ENCODE measurements at places on chromosomes 4 and X.

GRCh38 chrX:118153270-118153669 lies 36.7 kb upstream of the KLHL13 start:
- no peak for DNase-seq

GRCh38 chrX:41474726-41475100 lies 27.6 kb downstream of the NYX start:
- DNase-seq = no peak

GRCh38 chr4:8637456-8637984 lies 45.0 kb downstream of the CPZ start:
- no peak for DNase-seq

DNA sequence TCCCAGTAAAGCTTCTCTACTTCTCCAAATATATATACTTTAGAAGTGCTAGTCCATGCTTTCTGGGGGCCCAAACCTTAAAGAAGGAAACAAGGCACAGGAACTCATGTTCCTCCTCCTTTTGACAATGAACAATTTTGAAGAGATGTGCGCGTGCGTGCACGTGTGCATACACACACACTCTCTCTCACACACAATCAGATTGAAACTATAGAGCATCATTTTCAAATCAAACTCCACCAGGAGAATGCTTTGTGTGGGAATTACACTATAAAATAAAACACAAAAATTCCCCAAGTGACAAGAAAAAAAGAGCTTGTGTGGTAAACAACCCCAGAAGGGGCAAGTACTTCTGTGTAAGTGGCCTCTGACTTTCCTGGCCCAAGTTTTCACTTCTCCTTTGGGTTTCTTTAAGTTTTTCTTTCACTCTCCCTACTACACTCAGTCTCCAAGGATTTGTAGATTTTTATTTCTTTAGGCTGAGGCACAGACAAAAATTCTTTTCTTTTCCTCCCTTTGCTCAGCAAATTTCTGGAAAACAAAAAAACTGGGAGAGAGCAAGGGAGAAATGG lies 46.6 kb upstream of the SHISA3 start:
- DNase-seq = no peak

DNA sequence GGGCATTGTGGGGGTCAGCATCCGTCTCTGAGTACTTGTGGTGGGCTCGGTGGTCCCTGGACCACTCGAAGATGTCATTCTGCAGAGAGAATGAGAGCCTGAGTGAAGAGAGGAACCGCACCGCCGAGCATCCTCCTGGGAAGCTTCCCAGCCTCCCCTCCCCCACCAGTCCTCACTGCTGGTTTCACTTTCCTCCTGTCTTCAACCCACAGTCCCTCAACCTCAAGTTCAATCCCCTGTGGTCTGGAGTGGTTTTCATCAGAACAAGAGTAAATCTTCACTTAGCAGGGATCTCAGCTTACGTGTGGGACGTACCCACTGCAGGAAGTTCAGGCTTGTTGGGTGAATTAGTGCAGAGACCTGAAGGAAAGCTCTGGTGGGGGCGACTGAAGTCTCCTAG lies 117.8 kb downstream of the SCD5 start:
- DNase-seq = peak; percentile 52

DNA sequence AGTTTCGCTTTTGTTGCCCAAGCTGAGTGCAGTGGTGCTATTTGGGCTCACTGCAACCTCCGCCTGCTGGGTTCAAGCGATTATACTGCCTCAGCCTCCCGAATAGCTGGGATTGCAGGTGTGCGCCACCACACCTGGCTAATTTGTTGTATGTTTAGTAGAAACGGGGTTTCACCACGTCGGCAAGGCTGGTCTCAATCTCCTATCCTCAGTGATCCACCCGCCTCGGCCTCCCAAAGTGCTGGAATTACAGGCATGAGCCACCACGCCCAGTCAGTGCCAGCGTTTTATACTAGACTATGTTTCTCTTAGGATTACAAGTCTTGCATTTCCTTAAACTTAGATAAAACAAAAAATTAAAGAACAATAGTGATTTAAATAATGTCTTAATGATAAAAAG lies 13.0 kb downstream of the KLF3 start:
- DNase-seq = no peak

DNA sequence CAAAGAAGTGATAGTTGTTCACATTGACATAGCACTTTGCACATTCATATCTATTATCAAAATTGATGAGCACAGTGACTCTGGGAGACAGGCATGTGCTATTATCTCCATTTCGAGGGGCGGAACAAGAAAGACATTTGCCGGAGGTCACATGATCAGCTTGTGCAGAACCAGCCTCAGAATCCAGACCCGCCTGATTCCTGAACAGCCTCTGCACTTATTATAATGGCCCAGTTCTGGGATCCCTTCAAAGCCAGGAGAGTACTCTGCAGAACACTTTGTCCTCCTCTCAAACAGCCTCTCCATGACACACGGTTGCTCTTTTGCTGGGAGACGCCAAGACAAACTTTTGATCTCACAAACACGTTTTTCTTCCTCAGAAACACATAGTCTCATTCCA lies 48.4 kb downstream of the RWDD4 start:
- no peak for DNase-seq

GRCh38 chr4:171843456-171843855 lies 30.3 kb downstream of the GALNTL6 start:
- no peak for DNase-seq

DNA sequence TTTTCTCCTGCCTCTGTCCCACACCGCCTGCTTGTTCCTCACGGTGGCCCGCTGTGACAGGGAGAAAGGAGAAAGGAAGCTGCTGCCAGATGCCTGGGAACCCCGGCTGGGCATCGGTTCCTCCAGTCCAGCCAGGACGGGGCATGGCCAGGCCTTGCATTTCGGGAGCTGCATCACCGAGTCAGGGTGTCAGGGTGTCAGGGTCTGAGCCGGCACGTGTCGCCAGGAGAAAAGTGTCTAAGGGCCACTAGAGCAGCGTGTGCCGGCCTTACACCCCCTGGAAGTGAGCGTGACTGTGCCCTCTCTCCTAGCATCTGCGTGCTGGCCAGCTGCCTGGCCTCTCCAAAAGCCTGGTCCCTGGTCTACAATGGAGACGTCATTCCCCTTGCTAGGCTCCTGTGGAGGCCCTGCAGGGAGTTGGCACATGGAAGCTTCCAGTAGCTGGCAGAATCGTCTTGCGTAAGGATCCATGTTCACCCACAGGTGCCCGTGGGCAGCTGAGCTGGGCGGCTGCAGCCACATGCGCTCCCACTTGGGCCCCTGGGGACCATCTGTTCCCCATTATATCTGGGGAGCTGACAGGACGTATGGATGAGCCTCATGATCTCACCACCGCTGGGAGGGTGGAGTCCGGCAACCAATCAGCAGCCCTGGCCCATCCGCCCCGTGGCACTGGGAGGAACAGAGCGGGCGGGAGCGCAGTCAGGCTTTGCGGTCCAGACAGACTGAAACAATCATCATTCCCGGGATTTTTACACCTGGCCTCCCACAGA lies 39.9 kb upstream of the HMX1 start:
- no peak for DNase-seq

GRCh38 chr4:121811122-121811521 lies 10.0 kb downstream of the EXOSC9 start:
- DNase-seq = no peak

DNA sequence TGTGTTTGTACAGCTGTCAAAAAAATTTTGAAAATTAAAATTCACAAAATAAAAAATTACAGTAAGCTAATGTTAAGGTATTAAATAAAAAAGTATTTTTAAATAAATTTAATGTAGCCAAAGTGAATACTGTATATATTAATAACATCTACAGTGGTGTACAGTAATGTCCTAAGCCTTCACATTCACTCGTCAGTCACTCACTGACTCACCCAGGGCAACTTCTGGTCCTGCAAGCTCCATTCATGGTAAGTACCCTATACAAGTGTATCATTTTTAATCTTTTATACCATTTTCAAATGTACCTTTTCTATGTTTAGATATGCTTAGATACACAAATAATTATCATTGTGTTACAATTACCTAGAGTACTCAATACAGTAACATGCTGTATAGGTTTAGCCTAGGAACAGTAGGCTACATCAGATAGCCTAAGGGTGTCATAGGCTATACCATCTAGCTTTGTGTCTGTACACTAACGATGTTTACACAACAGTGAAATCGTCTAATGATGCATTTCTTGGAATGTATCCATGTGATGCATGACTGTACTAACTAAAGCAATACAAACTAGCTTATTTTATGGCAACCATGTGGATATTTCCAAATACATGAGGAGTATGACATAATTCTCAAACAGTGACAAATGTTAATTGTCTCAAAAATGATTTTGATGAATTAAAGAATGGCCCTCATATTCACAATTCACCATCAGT lies 13.7 kb downstream of the DDX60 start:
- DNase-seq = peak; percentile 58

All from amniotic epithelial cell (primary cell).